Dermis microvascular lymphatic vessel endothelial cell (primary cell): ENCODE measurements at places on chromosomes 11 and 22.

DNA sequence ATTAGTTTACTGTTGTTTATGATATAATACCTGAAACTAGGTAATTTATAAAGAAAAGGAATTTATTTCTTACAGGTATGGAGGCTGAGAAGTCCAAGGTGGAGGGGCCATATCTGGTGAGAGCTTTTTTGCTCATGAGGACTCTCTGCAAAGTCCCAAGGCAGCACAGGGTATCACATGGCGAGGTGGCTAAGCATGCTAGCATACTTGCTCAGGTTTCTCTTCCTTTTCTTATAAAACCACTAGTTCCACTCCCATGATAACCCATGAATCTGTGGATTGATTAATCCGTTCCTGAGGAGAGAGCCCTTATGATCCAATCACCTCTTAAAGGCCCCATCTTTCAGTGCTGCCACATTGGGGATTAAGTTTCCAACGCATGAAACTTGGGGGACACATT lies 82.7 kb downstream of the PHF21A start:
- no peak for DNase-seq

DNA sequence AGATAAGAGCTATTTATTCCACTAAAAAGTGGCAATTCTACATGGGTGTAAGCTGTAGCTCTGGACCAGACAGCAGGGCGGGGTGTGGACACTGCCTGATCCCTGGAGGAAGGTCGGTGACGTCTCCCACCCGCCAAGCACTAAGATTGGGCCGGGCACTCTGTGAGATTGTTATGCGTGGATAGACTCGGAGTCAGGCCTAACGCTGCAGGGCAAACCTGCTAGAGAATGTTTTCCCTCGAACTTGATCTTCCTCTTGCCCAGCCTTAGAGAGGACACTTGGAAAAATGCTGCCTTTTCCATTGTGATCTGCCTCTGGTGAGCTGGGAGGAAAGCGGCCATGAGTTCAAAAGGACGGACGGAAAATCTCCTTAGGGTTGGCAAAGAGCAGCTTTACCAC lies 1273.4 kb downstream of the TBC1D22A start:
- DNase-seq: no peak

DNA sequence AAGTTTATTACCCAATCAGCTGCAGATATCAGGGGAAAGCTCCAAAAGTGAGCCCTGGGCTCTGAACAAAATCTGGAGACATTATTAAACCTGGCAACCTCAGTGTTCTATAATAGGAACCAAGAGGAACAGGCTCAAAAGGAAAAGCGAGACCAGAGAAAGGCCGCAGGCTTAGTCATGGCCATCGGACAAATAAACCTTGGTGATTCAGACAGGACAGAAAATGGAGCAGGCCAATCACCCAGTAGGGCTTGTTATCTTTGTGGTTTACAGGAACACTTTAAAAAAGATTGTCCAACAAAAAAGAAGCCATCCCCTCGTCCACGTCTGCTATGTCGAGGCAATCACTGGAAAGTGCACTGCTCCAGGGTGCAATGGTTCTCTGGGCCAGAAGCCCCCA lies 7.7 kb upstream of the PANX1 start:
- DNase-seq: no peak

GRCh38 chr11:113841691-113842090 lies 33.7 kb downstream of the USP28 start:
- DNase-seq: no peak

- DNase-seq: no peak
Observed at GRCh38 chr11:7677071-7677470, 3.8 kb upstream of the CYB5R2 start.

DNA sequence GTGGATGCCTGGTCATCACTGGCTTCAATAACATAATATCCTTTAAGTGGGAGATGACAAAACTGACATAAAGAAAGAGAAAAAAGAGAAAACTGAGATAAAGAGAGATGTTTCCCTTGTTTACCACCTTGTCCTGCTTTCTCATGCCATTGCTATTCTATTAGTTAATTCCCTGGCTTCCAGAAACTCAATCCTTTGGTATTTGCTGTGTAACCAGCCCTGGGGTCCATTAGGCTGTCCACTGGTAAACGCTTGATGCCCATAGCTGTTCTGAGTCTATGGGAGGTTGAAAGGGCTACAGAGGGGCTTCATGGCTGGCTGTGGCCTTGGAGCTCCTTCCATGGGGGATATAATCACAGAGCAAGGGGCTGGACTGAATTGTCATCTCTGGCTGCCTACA lies 243.4 kb upstream of the PLET1 start:
- no peak for DNase-seq

DNA sequence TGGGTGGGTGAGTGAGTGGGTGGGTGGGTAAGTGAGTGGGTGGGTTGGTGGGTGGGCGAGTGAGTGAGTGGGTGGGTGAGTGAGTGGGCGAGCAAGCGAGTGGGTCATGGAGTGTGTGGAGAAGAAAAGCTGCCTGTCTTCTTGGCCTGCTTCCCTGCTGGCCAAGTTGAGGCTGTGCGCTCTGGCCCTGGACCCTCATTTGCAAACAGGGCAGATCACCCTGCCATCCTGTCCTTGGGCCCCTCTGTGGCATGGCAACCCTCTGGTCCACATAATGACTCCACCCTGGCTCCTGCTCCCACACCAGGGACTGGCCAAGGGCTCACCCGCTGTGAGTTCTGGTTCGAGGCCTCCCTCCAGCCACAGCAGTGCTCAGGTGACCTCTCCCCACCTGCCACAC lies 35.1 kb downstream of the CAPN1 start:
- no peak for DNase-seq

GRCh38 chr11:97430877-97431276 lies 1041.1 kb downstream of the JRKL start:
- DNase-seq: no peak

DNA sequence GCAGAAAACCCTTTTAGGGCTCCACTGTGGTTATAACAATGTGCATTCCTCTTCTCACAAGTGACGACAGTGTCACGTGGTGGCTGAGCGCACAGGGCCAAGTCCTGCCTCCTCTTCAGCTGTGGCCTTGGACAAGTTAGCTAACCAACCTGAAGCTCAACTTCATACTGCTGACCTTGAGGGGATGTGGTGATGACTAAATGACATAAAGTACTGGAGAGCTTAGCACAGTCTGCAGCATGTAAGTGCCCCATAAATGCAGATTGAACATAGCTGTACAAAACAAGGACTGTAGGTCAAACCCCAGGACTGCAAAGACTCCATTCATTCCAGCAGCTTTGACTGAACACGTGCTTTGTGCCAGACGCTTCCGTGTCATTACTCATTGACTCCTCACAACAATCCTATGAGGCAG lies 20.1 kb upstream of the MRGPRX2 start:
- peak; percentile 85 for DNase-seq
